HFF-Myc (cell line): ENCODE measurements at places on chromosomes 7 and 10.

DNA sequence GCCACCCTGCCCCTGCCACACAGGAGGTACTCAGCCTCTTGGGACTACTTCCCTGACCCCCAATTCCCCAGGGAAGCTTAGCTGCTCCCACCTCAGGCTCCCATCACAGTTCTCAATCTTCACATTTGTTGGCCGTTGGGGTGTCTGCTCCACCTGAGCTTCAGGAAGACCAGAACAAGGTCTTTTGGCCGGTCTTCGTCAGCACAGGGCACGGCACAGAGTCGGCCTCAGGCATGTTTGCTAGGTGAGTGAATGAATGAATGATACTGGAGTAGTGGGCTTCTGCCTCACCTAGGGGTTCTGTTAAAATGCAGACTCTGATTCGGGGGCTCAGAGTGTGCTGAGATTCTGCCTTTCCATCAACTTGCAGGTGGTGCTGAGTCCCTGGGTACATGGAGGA lies 20.3 kb downstream of the GPRIN2 start:
- DNase-seq = no peak

DNA sequence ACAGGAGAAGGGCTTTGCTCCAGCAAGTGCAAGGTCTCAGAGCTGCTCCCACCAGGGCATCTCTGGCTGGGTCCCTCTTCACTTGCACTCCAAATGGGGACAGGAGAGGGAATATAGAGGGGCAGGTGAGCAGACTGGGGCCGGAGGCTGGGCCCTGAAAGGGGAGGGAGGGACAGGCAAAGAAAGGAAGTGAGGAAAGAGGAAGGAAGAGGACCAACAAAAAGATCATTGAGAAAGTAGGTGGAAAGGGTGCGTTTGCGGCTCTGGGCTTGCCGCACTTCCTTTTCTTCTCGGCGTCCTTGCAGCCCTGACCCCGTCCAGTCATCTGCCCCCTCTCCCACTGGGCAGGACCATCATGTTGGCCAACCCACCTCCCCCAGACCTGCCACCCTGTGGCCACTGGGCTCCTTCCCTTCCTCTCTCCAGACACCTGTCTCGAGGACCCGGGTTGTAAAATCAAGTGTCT lies 14.0 kb downstream of the ITPRIP start:
- DNase-seq = no peak

GRCh38 chr7:28086198-28086597 lies 94.4 kb downstream of the JAZF1 start:
- no peak for DNase-seq

- DNase-seq = no peak
Observed at GRCh38 chr7:22305706-22306105, 51.2 kb downstream of the RAPGEF5 start.

- DNase-seq = no peak
Observed at GRCh38 chr10:95793401-95794045, 37.6 kb downstream of the ENTPD1 start.

GRCh38 chr7:46169384-46169755 lies 248.3 kb upstream of the IGFBP3 start:
- DNase-seq = no peak

- no peak for DNase-seq
Observed at GRCh38 chr7:75688200-75689136, 50.3 kb downstream of the HIP1 start.

DNA sequence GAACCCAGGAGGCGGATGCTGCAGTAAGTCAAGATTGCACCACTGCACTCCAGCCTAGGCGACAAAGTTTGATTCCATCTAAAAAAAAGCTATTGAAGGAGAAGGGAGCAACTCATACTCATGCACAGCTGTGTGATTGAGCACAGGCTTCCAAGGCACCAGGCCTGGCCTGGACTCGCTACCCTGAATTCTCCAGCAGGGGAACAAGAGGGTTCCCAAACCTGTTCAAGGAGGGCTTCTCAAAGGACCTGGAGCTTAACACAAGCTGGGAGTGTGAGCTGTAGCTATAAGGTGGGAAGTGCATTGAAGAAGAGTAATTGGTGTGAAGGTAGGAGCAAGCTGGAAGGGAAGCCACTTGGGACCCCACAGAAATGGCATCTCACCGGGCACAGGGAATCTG lies 15.1 kb upstream of the DDIT4 start:
- DNase-seq = no peak

DNA sequence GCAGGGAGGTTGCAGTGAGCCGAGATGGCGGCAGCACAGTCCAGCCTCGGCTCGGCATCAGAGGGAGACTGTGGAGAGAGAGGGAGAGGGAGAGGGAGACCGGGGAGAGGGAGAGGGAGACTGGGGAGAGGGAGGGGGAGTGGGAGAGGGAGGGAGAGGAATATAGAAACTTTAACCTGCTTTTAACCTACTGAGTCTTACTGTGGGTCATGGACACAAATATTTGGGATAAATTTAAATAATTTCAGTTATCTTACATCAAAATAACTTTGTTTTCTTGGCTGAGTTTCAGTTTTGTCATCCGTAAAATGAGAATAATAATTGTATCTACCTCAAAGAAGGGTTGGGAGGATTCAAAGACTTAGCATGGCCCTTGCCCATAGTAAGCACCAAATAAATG lies 319.8 kb downstream of the LRMDA start:
- DNase-seq = no peak

DNA sequence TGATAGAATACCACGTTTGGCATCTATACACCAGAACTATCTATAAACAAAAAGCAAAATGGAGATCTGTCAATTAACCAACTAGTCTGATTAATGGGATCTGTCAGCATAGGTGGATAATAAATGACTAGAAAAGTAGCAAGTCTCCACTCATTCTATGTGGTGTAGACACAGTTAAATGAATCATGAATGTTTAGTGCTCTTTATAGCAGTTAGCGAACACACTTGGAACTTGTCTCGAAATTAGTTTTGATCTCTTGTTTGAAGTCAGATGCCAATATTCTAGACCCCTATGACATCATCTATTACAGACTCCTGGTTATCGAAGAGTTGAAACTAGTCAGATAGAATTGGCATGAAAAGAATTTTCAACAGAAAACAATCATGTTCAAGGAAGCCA lies 259.7 kb downstream of the AHR start:
- DNase-seq = no peak

DNA sequence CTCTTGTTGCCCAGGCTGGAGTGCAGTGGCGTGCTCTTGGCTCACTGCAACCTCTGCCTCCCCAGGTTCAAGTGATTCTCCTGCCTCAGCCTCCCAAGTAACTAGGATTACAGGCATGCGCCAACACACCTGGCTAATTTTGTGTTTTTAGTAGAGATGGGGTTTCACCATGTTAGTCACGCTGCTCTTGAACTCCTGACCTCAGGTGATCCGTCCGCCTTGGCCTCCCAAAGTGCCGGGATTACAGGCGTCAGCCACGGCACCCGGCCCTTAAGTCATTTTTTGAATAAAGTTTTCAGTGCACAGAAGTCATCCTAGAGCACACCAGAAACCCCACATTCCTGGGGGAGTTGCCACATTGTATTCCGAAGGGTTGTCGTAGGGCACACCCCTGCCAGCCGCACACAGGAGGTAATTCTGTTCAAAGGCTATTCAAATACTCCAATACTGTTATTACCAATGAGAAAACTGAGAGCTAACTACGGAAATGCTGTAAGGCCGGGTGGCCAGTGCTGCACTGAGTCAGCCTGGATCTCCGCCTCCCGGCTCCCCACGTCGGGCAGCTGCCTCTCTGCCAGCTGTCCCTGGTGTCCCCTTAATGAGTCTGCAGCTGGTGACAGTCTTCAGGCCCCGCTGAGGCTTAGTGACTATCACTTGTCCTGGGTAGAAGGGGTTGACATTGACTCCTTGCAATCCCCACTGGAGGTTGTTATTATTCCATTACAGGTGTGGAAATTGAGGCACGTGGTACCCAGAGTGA lies 8.6 kb upstream of the RFC2 start:
- no peak for DNase-seq

DNA sequence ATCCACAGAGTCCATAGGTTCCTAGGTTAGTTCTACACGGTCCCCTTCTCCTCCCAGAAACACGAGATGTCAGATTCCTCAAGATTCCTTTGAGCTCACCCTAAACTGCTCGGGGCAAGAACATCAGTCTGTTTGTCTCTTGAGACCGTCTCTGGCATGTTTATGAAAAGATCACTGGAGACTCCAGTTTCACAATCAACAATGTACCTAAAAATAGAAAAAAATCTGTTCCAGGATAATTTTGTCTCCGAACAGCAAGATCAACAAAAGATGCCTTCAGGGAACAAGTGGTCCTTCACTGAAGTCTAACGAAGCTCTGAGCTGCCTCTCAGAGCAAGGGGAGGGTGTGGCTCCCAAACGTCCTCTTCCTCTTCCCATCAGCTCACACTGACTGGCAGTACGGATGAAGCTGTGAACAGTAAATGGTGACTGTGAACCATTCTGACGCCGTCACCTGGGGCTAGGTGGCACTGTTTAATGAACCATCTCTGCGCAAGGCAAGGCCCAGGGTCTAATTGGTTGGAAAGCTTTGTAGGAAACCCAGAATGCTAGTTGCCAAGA lies 156.2 kb upstream of the LYZL1 start:
- DNase-seq = no peak

DNA sequence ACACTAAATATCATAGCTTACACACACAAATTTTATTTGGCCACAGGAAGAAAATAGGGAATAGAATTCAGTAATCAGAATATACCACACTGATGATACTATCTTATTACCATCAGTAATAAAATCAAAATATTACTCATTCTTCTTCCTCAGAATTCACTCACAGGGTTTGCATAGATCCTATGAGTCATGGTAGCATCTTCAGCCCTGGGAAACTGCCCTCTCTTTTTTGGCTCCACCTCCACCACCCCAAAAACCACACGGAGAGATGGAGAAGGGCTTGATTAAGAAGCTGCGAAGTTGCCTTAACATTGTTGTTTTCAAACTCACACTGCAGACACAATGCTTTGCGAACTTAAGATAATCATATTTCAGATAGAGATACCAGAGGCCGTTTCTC lies 154.1 kb upstream of the AHR start:
- DNase-seq = no peak

DNA sequence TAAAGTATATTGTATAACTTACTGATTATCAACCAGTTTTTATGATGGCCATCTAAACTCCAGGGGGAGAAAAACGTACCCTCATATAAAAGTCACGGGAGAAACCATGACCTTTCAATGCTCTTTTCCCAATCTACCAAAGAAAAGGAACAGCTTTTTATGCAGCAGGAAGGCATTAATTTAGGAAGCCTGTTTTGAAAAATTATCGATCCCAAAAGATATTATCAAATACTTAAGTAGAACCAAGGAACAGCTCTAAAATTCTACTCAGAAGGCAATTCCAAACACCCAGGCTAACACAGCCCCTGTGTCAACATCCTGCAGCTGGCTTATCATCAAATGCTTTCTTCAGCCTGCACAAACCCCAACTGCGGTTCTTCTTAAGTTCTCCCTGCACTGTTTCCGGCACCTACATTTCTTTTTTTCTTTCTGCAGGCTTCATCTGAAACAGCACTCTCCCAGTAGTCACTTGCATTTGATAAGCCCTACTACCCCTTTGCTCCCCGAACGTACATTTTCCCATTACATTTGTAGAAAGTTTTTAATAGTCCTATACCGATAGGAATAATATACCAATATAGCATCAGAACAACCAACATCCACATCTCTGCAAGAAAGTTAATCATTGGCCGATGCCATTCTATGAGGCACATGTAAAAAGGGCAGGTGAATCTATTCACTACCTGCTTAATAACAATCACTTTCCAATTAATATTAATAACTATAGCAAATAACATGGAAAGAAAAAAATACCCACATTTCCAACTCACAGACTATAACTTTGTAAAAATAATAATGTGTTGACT lies 47.9 kb downstream of the PIP4K2A start:
- DNase-seq = no peak

DNA sequence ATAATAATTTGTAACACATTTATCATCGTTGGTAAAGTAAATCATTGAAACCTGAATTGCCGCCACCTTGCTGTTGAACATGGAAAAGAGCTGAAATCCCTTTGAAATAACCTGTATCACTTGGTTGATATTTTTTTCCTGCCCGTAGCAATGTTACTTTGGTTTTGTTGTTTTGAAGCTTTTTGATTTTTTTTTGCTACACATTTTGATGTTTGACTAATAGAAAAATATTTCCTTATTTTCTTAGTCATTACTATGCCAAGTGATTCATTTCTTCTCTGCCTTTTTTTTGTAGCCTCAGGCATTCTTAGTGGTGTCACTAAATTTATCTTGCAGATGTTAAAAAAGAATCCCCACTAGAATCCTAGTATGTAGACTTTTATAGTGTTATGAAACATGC lies 235.1 kb upstream of the MEOX2 start:
- peak; percentile 10 for DNase-seq

DNA sequence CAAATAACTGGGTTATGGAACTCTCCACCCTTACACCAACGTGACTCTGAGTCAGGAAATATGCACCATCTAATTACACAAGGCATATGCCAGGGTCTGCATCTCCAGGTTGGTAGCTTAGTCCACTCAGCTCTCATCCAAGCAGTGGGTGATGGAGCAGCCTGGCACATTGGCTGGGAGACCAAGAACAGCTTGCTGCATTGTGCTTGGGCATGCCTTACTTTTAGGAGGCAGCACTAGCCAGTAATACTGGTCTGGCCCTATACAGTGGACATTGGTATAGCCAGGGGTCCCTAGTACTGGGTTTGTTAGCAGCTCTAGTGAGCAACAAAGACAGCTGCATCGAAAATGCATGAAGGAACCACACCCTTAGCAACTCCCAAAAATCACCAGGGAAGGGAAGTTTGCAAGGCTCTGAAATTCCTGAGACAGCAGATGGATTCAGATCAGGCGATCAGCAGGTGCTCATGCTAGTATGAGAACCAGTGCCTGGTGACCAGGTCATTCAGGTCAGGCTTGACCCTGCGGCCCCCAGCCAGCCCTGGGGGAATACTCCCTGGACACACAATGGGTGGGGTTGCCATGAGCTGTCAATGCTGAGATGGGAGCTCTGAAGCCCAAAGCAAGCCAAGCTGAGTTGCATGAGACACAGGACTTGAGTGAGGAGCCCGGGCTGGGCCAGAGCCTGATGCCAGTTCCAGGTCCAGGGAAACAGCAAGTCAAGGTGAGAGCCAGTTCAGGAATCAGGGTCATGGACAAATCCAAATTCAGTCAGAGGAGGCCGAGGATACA lies 217.9 kb upstream of the ZMIZ1 start:
- DNase-seq = no peak

- DNase-seq = peak; percentile 84
Observed at GRCh38 chr10:70405037-70405824, 1.3 kb downstream of the EIF4EBP2 start.

- no peak for DNase-seq
Observed at GRCh38 chr7:92706563-92706962, 116.4 kb upstream of the FAM133B start.

GRCh38 chr7:42194238-42194637 lies 42.8 kb downstream of the GLI3 start:
- no peak for DNase-seq

- DNase-seq = no peak
Observed at GRCh38 chr7:79897166-79897565, 237.5 kb upstream of the GNAI1 start.

GRCh38 chr10:45076891-45077290 lies 76.2 kb downstream of the ZNF22 start:
- DNase-seq = no peak
